ENCODE measurements at places on chromosomes 12 and 14. TPM values are rescaled to one million over a fixed set of nuclear protein-coding genes. Genes with fewer than 3 reads are reported as not detected.

PWP1 gene
- total RNA-seq = 92.2 TPM

FOXN3 gene
- 6.1 TPM for total RNA-seq

LMNTD1 gene
- not detected for total RNA-seq

ANGEL1 gene
- 9.1 TPM for total RNA-seq

AMN gene
- 0.33 TPM for total RNA-seq

EFS gene
- not detected for total RNA-seq

AMN1 gene
- total RNA-seq = 11.8 TPM

TXNRD1 gene
- total RNA-seq = 1,129 TPM

IFNG-AS1 gene
- total RNA-seq = not detected

All from A549 treated with CORT108297 at 1 μM for 4 hours (cell line).